Inflammatory macrophage (primary cell): ENCODE measurements at places on chromosomes 16 and 17.
A peak's percentile ranks its signal among the peaks of the same experiment; 100 is the strongest.

DNA sequence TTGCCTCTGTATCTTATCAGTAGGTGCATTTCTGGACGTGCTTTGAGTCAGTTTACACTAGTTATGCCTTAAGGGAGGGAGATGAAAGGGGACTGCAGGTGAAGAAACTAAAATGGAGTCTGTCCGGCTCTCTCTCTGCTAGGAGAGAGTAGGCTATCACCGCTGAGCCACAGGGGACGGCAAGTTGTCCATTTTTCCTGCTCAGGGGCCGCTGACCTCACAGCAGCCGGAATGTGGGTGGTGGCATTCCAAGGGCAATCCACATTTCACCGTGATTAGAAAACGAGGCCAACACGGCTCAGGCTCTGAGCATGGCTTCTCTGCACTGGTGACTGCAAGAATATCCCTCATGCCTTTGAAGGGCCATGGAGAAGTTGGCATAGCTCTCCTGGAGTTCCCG, 19.0 kb upstream of the KLHDC4 start:
- DNase-seq: no peak

DNA sequence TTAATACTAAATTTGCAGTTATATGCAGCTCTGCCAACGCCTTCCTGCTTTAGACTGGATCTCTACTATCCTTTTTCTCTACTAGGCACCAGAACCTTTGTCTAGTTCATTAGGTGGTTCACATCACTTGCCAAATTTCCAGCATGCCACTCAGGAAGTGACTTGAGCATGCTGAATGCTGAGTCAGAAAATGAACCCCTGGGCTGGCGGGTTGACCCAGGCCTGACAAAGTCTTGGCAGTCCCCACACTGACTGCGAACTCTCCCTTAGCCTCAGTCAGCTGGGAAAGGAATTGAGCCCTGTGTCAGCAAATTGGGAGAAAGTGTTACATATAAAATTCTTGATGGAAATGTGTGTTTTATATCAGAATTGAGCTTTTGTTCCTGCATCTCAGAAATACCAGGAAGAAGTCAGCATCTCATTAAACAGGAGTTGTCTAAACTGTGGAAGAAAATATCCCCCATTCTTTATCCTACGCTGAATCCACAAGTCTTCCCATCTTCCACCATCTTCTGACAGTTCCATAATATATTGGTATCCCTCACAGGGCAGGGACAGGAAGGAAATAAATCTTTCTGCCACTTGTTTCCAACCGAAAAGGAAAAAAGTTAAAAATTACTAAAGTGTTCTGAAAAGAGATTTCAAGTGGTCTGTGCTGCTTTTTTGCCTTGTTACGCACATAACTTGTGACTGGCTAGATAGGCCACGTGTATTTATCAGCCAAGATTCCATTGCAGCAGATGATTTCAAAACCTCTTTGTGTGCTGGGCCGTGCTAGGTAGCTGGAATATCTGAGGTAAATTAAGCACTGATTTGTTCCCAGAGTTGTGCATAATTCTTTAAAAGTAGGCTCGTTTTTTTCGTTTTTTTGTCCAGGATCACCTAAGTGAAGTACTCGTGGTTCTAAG, 16.7 kb upstream of the SLC12A3 start:
- no peak for DNase-seq

- DNase-seq: peak; percentile 97
These were observed 10.2 kb upstream of the CENPT start for GRCh38 chr16:67857547-67858233.

DNA sequence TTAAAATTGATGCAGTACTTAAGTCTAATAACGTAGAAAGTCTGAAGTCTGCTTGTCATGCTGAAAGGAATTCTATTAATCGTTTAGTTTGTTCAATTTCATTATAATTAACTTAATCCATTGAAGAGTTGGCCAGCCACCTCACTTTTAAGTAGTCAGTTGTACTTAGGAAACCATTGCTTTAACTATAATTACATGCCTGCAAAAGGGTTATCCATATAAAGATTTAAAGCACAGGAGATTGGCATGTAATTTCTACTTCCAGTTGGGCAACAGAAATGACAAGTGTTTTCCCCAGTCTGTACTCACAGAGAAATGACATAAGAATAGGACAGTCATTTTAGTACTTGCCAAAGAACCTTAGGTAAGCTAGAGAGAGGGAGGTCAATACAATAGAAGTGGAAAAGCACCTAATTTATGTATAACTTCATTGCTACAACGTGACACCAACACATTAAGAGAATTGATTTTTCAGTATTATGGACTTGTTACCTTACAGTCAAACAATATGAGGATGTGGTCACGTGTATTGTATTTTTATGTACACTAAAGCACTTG, 3.7 kb upstream of the USP32 start:
- DNase-seq: peak; percentile 85

DNA sequence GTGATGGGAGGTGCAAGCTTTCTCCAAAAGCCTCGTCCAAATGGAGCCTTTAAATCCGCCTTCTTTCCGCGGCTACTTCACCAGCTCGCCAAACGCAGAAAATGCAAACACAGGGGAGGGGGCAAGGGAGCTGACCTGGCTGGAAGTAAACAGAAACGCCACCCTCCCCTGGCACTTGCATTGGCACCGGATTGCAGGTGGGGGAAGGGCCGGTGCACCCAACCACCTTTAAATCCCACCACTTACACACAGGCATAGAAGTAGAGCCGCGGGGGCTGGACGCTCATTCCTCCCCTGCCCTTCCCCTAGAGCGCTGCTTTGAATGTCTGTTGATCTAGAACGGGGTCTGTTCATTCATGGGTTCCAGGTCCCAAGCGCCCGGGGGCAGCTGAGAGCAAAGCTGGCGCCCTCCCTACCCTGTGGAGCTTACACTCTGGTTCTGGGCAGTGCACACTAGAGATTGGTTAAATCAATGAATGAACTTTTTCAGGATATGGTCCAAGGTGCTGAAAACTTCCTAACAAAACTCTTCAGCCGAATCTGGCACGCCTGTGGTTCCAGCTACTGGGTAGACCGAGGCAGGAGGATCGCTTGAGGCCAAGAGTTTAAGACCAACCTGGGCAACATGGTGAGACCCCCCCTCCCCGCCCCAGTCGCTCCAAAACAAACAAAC, 920 bp upstream of the ZCCHC14 start:
- DNase-seq: no peak

DNA sequence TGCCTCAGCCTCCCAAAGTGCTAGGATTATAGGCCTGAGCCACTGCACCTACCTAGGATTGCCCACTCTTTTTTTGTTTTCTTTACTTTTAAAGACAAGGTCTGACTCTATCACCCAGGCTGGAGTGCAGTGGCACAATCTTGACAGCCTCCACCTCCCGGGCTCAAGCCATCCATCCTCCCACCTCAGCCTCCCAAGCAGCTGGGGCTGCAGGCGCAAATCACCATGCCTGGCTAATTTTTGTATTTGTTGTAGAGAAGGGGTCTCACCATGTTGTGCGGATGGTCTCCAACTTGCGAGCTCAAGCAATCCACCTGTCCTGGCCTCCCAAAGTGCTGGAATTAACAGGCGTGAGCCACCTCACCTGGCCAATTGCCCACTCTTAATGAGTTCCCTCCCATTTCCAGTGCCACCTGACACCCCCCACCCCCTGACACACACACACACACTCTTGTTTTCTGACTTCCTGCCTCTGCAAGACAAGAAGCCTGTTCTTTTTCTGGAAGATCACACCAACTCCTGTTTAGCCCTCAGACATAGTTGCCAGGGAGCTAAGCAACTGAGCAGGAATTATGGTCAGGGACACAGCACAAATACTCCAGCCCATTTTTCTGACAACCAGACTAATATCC, 2.6 kb downstream of the OVCA2 start:
- no peak for DNase-seq

GRCh38 chr17:16870253-16871245, 101.4 kb downstream of the TNFRSF13B start:
- DNase-seq: no peak

DNA sequence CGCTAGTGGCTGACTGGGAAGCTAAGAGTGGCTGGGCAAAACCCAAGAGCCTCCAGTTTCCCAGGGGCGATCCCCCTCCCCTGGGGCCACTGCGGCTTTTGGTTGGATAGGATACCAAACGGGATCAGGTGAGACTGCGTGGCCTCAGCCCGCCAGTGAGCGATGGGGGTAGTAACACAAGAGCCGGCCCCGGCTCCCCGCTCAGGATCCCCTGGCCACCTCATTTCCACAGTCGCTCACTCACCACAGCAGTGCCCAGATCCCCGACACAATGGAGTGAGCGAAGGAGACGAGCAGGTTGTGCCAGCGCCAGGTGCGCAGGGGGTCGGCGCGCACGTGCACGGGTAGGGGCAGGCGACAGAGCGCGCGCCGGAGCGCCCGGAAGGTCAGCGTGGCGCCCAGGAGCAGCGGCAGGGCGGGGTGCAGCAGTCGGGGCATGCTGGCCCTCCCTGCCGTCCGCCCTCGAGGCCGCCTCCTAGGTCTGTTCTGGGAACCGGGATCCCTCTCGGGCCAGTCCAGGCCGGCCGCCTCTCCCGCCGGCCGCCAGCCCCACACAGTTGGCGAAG, 290 bp downstream of the TLCD1 start:
- peak; percentile 59 for DNase-seq

DNA sequence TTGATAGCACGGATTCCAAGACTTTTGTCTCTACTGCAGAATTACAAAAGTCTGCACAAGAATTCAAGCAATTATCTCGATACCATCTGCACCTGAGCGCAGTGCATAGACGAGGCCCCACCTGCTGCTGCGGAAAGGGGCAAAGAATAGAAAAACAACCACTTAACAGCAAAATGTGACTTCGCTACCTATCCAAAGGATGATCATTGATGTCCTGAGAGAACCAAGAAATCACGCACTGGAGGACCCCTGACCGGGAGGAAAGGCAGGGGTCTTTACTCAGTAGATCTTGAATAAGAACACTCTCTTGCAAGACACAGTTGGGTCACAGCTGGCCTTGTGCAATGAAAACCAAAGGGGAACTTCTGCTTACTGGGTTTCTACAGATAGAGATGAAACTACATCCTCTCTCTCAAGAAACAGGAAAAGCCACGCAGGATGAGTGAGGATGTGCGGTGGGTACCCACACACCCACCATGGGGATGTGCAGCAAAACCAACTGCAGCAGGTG, 147.4 kb upstream of the RPH3AL start:
- peak; percentile 94 for DNase-seq

DNA sequence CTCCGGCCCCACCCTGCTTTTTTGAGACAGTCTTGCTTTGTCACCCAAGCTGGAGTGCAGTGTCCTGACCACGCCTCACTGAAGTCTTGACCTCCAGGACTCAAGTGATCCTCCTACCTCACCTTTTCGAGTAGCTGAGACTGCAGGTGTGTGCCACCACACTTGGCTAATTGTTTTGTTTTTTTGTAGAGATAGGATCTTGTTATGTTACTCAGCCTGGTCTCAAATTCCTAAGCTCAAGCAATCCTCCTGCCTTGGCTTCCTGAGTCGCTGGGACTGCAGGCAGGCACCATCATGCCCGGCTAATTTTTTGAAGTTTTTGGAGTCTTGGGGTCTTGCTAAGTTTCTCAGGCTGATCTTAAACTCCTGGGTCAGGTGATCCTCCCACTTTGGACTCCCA, 206.7 kb downstream of the SHISA9 start:
- DNase-seq: no peak

DNA sequence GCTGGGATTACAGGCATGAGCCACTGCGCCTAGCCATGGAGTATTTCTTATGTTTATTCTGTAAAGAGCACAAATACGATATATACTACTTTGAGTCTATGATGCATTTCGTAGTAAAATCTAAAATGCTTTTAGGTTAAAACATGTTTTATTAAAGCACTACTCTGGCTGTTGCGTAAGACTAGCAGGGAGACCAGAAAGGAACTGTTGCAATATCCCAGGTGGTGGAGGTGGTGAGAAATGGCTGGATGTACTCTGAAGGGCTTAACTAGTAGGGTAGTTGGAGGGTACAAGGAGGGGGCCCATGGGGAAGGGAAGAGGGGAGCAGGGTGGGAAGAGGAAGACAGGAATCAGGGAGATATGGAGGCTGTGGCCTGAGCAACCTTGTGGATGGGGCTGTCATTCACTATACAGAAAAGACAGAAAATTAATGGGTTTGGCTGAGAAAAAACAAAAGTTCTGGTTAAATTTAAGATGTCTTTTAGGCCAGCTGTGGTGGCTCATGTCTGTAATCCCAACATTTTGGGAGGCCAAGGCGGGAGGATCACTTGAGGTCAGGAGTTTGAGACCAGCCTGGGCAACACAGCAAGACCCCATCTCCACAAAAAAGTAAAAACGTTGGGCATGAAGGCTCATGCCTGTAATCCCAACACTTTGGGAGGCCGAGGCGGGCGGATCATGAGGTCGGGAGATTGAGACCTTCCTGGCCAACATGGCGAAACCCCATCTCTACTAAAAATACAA, 35.8 kb downstream of the ST3GAL2 start:
- no peak for DNase-seq

DNA sequence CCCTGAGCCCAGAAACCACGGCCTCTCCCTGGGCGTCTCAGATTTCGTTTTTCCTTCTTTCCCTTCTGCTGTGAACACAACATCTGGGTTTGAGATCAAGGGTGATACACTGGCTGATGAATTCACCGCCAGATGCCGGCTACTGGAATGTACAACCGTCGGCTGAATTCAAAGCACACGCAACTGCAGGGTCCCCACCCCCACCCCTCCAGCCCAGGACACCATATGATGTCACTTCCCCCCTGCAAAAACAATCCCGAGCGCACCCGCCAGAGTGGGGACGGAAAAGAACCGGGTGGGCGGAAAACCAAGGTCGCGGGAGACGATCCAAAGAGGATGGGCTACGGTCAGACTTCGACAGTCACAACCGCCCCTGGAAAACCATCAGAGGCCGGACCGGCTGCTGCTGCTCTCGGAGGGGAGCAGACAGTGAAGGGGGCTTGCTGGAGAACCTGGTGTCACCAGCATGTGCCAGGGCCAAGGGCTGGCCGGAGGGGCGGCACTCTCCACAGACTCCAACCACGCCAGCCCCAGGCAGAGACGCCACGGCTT, 23.3 kb downstream of the CEP295NL start:
- peak; percentile 24 for DNase-seq

DNA sequence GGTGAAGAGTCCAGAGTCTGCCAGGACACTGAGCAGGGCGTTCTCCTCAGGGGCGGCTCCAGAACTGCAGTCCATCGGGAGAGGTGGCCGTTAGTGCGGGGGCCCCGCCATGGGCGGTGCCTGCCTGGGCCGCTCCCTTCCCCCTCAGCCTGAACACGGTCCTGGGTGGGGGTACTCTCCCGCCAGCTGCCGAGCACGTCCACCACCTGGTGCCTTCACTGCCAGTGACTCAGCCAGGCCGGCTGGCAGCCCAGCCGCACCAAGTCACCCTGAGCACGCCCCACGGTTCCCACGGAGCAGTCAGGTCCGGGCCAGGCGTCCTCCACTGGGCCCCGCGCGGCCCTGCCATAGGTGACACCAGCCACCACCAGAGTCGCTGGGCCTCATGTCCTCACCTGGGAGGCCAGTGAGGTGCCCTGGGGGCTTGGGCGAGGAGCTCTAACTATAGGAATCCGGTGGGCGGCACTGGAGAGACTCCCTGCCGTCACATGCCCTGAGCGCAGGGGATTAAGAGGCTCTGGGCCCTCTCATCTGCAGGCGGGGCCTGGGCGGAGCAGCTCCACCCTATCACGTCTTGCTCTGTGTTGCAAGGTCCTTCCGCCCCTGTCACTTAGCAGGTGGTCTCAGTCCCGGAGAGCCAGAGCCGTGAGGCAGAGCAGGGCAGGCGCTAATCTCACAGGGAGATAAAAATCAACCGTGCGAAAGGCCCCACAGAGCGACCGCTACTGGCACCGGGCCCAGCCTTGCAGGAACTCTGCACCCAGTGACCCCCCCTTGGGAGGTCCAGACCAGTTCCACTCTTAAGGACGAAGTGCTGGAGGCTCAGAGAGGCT, 14.3 kb downstream of the PIEZO1 start:
- peak; percentile 71 for DNase-seq

- DNase-seq: no peak
These were observed 81.6 kb downstream of the ARHGAP23 start for GRCh38 chr17:38509772-38510420.

GRCh38 chr17:41539071-41539492, 11.0 kb upstream of the KRT19 start:
- DNase-seq: no peak
